ENCODE measurements at places on chromosomes 12 and 14. TPM values are rescaled to one million over a fixed set of nuclear protein-coding genes. Genes with fewer than 3 reads are reported as not detected.

Gene HOXC13
- not detected for total RNA-seq

Gene LTBP2
- total RNA-seq, result 10.7 TPM

Gene PTGDR
- 16.0 TPM for total RNA-seq

Gene ARMH4
- total RNA-seq, result 3.7 TPM

Gene NAV3
- total RNA-seq, result 71.9 TPM

Gene STON2
- 236 TPM for total RNA-seq

Gene GRIP1
- total RNA-seq, result 4.0 TPM

DNA sequence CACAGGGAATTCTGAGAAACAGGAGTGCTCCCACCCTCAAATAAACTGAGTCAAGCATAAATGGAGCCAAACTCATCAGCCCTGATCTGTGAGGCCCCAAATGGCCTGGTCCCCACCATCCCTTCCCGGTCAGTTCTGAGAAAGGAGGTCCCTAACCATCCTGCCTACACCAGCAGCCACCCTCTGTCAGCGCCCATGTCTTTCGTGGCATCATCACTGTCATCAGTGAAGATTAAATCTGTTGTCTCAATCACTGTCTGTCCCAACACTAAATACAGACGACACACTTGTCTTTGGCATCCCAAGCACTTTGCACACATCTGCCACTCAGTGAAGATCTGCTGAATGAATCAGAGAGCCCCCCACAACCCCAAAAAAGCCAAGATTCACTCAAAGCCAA, 22.4 kb downstream of the VPS37B start:
- peak; percentile 51 for DNase-seq

- DNase-seq, result peak; percentile 86
These were observed at the start of gene ATL1 for GRCh38 chr14:50559990-50560930. TSS of gene ATL1 (plus strand) at chr14:50560145. CDS start at chr14:50560266, 121 bp downstream.

DNA sequence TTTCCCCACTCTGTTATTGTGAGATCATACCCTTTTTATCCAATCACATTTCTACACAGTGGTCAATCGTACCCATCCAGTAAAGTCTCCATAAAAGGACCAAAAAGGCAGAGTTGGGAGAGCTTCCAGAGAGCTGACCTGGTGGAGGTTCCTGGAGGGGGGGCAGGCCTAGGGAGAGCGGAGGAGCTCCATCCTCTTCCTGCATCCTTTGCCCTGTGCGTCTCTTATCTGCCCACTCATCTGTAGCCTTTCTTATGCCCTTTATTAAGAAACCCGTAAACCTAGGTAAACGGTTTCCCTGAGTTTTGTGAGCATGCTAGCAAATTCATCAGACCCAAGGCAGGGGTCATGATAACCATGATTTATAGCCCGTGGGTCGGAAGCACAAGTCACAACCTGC, 26.2 kb downstream of the EVL start:
- DNase-seq, result no peak

- DNase-seq, result no peak
These were observed 24.9 kb downstream of the ZNF664 start for GRCh38 chr12:123997908-123998307.

- peak; percentile 82 for DNase-seq
These were observed 4.6 kb upstream of the SELPLG start for GRCh38 chr12:108638141-108638827.

DNA sequence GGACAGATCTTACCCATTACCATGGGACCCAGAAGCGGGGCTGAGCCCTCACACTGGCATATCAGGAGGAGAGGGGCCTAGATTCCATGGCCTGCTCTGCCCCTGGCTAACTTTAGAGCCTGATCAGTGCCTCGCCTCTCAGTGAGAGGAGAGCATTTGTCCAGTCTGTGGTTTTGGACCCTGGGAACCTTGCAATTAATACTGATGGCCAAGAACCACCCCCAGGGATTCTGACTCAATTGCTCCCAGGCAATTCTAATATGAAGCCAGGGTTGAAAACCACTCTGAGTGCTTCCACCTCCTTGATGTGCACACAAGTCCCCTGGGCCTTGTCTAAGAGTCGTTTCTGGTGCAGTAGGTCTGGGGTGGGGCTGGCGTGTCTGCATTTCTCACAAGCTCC, 67.7 kb downstream of the CALM1 start:
- no peak for DNase-seq

GRCh38 chr14:105711841-105712460, 185.6 kb downstream of the TMEM121 start:
- no peak for DNase-seq

- DNase-seq, result peak; percentile 80
These were observed 19.7 kb upstream of the LRTM2 start for GRCh38 chr12:1800401-1801302.

- no peak for DNase-seq
These were observed 40.4 kb upstream of the LDHB start for GRCh38 chr12:21697904-21698630.
